DMS79 (cell line): ENCODE measurements at places on chromosomes 6 and 20.

GRCh38 chr6:47715782-47716181, 17.4 kb downstream of the ADGRF4 start:
- DNase-seq: no peak

DNA sequence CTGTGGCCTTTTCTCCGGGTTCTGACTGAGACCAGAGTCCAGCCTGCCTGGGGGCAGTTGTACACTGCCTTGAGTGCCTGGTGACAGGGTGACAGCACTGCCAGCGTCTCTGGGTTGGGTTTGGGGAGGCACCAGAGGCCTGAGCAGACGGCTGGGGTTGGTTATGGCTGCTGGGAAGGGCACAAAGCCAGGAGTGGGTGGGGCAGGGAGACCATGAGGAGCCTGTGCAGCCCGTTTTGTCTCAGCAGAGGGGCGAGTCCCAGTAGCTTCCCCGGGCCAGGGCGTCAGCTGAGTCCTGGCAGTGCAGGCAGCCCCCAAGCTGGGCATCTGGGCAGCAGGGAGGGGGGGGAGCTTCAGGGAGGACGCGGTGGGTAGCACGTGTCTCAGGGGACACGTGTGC, 15.3 kb upstream of the SULF2 start:
- no peak for DNase-seq

DNA sequence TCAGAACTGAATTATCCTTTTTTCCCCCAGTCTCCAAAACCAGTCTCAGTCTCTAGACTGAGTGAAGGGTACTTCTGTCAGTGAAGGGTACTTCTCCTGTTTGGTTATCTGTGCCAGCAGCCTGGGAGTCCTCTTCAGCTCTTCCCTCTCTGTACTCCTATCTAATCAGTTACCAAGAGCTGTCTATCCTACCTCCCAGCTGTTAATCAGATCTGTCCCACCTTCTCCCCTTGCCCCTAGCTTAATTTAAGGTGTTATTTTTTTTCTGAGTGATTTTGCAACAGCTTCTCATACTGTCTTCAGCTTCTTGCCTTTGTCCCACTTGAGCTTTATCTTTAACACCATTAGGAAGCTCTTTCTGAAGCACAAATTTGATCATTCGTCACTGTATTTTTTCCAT, 491.9 kb upstream of the SOX4 start:
- peak; percentile 26 for DNase-seq

- no peak for DNase-seq
Observed at GRCh38 chr6:151652325-151652724, 155.2 kb upstream of the ESR1 start.

- no peak for DNase-seq
Observed at GRCh38 chr6:137570393-137570792, 76.2 kb upstream of the OLIG3 start.

DNA sequence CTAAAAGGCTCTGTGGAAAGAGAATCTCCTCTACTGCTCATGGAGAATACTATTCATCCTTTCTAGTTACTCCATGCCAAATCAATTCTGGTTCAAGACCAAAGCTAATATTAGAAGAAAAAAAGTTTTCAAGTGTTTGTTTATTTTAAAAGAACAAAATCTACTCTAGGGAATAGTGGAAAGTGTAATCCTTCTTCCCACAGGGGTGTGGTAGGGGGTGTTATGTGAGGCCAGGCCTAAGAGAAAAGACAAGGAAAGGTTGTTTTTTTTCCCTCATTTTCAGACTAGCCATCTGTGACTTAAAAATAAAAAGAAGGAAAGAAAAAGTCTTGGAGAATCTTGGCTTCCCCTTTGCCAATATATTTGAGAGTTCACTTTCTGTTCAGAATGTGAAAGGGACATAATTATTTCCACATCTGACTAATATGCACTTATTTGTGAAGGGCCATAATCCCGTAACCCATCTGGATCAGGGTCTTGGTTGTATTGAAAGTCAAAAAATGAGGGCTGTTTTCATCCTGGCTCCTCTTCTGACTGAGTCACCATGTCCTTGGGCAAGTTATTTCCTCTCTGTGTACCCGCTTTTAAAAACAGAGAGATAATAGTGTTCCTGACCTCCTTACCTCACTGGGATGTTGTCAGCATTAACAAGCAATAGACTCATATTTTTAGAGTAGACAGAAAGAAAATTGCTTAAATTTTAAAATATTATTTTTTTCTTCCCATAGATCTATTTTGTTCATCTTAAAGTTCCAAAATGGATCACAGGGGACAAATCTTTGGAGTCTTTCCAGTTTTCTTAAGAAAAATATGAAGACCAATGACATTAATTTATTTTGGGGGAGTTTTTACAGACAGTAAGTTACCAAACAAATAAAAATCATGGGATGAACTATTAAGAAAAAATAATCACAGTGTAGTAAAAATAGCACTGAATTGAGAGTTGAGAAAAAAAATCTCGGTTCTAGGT, 233.7 kb downstream of the IBTK start:
- DNase-seq: no peak

DNA sequence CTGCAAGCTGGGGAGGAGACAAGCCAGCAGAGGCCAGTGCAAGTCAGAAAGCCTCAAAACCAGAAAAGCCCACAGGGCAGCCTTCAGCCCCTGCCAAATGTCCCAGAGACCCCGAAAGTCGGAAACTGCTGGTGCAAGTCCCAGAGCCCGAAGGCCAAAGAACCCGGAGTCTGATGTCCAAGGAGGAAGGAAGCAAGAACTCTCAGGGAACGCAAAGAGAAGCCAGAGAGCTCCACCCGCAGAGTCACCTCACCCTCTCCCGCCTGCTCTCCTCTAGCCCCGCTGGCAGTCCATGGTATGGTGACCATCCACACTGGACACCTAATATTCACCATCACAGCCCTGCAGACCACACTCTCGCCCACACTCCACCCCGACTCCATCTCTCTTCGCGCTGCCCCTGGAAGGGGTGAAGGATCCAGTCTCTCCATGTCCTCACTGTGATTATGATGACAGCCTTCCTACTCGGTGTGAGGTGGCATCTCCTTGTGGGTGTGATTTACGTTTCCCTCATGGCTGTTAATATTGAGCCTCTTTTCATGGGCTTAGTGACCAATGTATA, 10.6 kb downstream of the ULBP3 start:
- DNase-seq: no peak

DNA sequence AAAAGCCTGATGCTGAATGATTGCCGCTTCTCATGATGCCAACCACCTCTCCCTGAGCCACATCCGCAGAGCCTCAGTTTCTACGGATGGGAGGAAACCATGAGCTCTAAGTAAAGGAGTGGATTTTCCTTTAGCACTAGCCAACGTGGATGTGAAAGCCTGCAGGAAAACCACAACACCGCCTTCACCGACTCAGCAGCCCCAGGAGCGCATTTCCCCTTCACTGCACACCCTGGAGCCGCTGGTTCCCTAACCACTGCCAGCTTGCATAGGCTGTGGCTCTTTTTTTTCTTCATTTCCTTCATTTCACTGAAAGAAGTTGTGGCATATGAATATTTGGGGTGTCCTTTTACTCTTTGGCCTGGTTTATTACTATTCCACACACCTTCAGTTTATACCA, 50.5 kb upstream of the SSTR4 start:
- no peak for DNase-seq
